ENCODE measurements at places on chromosomes 11 and 22. TPM values are rescaled to one million over a fixed set of nuclear protein-coding genes. Genes with fewer than 3 reads are reported as not detected.
A peak's percentile ranks its signal among the peaks of the same experiment; 100 is the strongest.

Gene RANBP1
- 801 TPM for total RNA-seq

Gene NAP1L4
- 113 TPM for total RNA-seq

- DNase-seq, result no peak
Observed at GRCh38 chr11:2792381-2793250, 92.8 kb upstream of the KCNQ1OT1 start.

DNA sequence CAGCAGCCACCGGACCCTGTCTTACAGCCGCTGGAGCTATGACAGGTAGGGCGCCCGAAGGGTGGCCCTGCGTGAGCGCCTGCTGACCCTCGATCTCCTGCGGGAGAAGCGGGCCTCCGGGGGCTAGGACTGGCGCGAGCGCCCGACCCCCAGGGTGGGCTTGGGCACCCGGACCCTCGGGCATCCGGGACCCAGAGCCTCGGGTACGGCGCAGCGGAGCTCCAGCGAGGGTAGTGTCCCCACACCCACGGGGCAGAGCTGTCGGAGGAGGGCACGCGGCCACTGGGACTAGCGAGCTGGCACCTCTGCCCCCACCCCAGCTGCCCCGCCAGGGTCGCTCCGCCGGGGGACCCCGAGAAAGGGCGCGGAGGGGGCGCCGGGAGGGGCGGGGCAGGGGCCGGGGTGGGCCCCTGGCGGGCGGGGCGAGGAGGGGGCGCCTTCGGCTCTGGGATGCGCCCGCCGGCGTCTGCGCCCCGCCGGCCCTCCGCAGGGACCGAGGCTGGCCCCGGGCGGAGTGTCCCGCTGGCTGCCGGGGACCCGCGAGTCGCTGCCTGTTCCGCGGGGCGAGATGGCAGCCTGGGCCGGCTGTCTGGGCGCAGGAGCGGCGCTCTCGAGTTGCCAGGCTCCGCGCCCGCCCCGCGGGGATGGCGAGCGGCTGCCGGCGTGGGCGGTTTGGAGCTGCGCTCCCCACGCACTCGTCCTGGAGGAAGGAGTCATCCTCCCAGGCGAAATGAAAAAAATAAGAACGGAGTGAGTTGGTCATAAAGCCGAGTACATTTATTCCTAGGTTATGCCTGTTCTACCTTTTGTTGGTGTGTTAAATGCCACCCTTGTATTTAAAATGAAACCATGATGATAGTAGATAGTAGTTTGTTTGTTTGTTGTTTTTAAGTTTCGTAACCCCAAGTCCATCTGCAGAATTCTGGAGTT lies 32.4 kb downstream of the EIF3F start:
- no peak for DNase-seq

GRCh38 chr11:78080818-78081495 lies 1.3 kb upstream of the NDUFC2 start:
- DNase-seq, result peak; percentile 63

DNA sequence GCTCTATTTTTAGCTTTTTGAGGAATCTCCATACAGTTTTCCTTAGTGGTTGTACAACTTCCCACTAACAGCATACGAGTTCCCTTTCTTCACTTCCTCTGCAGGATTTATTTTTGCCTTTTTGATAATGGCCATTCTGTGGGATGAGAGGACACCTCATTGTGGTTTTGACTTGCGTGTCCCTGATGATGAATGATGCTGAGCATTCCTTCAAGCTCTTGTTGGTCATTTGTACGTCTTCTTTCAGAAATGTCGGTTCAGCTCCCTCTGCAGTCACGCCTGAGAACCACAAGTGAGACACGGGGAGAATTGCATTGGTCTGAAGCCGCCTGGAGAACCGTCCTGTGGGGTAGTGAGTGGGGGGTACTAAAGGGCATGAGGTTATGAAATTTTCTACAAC lies 2.0 kb upstream of the KRTAP5-10 start:
- DNase-seq, result peak; percentile 55

GRCh38 chr11:126703662-126704061 lies 296.9 kb downstream of the KIRREL3 start:
- no peak for DNase-seq

DNA sequence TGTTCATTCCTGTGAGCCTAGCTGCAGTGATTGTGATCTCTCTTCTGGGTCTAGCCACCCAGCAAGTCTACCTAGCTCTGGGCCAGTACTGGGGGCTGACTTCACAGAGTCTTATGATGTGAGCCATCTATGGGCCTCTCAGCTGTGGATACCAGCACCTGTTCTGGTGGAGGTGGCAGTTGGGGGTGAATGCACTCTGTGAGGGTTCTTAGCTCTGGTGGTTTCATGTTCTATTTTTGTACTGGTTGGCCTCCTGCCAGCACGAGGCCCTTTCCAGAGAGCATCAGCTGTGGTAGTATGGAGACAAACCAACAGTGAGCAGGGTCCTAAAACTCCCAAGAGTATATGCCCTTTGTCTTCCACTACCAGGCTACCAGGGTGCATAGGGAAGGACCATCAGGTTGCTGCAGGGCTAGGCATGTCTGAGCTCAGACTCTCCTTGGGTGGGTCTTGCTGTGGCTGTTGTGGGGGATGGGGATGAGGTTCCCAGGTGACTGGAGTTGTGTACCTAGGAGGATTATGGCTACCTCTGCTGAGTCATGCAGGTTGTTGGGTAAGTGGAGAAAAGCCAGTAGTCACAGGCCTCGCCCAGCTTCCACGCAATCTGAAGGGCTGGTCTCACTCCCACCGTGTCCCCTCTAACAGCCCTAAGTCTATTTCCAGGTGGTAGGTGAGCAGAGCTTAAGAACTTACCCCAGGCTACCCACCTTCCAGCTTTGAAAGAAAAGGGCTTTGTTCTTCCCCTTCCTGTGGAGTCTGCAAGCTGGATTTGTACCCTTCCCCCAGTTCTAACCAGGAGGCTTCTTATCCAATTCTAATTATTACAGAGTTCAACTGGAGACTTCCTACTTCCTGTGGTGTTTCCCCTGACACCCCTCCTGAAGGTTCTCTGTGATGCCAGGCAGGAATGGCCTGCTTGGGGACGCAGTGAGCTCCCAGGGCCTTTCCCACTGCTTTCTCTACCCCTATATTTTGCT lies 250.7 kb downstream of the LUZP2 start:
- DNase-seq, result no peak
